GM03348 (cell line): ENCODE measurements at places on chromosomes 3 and 15.

DNA sequence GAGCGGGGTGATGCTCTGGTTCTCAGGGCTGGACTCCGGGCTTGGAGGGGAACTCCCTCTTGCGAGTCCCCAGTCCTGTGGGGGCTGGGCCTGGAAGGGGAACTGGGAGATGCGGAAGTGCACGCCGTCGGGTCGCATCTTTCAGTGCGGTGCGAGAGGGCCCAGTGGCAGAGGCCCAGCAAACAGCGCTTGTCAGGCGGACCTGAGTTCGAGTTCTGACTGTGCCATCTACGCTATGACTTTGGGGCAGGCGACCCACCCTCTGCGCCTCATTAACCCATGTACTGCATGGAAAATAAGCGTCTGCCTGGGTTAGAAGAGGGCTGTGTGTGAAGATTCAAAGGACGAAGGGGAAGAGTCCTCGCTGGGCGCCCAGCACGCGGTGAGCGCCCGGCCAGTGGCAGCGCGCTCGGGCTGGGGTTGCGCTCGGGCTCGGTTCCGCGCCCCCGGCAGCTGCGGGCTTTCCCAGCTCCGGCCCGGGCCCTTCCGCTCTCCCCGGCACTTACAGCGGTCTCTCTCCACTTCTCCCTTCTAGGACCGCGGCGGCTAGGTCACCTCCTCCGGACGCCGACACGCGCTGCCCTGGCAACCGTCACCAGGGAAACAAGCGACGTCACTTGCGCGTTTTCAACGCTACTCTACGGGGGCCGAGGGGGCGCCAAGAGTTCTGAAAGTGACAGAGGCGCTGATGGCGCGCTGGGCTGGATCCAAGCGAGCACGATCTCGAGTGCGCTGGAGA, at the start of gene CCDC13:
Gene CCDC13, minus strand, starts transcription at position 584 of the 739 bp plus-strand sequence. CDS start 14,908 bp downstream, outside the sequence.
- DNase-seq, result peak; percentile 92

DNA sequence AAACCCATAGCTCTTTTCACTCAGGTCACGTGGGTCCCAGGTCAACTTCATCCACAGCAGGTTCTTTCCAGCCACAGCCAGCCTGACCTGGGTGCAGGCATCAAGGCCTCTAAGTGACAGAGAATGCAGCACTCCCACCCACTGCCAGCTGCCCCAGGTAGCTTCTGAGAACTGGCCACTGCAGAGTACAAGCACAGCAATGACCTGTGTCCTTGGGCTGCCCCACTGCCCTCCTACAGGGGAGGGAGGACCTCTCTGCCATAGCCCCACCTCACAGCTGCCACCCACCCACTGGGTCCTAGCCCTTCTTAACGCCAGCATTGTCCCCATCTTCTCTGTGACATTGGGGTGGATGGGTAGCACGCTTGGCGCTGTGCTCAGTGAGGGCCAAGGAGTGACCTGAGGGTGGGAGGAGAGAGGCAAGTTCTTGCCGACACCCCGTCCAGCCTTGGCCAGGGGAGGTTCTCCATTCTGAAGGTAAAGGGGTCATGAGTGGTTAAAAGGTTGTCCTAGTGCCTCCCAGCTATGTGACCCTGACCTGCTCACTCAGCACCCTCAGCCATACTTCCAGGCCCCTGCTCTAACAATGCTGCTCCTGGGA, 12.4 kb downstream of the CISH start:
- DNase-seq, result no peak

DNA sequence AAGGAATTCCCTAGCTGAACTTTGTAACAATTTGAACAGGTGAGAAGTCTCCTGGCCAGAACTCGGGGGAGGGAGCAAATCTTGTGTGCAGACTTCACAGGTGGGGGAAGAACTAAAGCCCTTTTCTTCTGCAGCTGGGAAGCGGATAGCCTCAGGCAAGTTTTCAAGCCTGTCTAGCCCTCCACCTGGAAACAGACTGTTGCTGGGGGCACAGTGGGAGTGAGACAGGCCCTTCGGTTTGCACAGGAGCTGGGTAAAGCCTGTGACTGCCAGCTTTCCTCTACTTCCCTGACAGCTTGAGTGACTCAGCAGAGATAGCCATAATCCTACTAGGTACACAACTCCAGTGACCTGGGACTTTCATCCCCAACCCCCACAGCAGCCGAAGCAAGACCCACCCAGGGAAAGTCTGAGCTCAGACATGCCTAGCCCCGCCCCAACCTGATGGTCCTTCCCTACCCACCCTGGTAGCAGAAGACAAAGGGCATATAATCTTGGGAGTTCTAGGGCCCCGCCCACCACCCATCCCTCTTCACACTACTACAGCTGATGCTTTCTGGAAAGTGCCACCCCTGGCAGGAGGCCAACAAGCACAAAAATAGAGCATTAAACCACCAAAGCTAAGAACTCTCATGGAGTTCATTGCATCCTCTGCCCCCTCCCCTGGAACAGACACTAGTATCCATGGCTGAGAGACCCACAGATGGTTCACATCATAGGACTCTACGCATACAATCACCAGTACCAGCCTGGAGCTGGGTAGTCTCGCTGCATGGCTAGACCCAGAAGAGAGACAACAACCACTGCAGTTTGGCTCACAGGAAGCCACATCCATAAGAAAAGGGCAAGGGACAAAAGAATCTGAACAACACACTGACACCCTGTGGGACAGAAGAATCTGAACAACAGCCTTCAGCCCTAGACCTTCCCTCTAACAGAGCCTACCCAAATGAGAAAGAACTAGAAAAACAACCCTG, 479.0 kb downstream of the RAP2B start:
- DNase-seq, result no peak

- no peak for DNase-seq
Observed at GRCh38 chr3:45612918-45613602, 18.5 kb downstream of the LIMD1 start.
